Pulmonary artery endothelial cell (primary cell): ENCODE measurements at places on chromosomes 5 and 9.

DNA sequence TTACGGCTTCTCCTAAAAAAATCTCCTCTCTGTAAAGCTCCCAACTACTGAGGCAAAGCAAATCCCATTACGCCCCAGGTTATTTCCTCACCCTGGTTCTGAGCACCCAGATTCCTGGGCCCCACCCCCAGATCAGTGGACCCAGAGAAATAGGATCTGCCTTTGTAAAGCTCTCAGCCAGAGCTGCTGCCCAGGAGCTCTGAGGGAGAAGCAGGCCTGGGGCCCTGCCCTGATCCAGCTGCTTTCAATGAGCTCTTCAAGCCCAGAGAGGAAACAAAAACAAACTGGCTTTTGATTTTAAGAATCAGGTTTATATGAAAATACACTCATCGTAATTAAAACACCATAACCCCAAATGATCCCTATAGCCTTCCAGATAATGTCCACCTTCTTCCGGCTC, 124.5 kb downstream of the C5orf15 start:
- DNase-seq: no peak

DNA sequence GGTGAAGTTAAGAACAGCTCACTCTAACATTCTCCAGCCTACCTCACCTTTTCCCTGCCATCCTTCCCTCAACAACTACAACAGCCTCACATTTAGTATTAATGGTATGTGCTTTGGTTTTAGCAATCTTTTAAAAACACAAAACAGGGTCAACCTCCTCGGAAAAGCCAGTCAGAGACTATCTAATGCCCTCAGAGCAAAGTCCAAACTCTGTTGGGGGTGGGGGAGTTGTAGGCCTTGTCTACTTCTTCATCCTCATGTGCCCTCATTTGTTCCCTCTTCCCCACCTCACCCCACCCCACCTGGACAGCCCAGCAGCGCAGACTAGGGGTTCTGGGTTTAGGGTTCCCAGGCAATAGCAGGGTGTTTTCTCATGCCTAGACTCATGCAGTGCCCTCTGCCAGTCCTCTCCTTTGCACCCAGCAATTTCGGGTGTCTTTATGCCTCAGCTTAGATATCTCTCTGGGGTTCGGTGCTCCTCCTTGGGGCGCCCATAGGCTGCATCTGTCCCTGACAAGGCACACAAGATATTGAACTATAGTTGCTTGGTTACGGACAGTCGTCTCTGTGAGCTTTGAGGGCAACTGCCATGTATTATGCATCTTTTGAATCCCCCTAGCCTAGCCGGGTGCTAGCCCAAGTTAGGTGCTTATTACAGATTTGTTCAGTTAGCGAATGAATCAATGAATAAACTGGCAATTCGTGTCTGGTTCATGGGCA, 762 bp upstream of the TCOF1 start:
- no peak for DNase-seq

GRCh38 chr5:110034056-110034600, 344.4 kb downstream of the MAN2A1 start:
- DNase-seq: no peak

DNA sequence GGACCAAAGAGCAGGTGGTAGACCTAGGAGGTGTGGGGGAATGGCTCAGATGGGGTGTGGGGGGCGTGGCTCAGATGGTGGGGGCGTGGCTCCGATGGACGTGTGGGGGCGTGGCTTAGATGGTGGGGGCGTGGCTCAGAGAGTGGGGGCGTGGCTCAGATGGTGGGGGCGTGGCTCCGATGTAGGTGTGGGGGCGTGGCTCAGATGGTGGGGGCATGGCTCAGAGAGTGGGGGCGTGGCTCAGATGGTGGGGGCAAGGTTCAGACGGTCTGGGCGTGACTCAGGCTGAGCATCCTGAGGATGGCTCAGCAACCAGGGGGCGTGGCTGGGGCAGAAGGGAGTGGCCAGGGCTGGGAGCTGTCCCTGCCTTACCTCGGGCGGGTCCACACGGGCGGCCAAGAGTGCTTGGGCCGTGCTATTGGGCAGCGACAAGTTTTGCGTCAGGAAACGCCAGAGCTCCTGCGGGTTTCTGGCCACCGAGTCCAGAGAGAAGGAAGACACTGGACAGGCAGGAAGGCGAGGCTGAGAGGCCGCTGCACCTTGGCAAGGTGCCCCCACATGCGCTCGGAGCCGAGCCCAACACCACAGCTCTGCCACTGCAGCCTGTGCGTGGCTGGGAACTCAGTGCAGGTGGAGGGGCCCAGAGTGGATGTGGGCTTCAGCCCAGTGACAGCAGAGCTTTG, 5.9 kb downstream of the ABCA2 start:
- no peak for DNase-seq

- DNase-seq: no peak
Observed at GRCh38 chr5:180007582-180007981, 64.0 kb downstream of the RNF130 start.

GRCh38 chr9:78021697-78022096, 9.9 kb downstream of the GNAQ start:
- no peak for DNase-seq

- DNase-seq: no peak
Observed at GRCh38 chr5:171801-172331, 19.4 kb upstream of the LRRC14B start.

DNA sequence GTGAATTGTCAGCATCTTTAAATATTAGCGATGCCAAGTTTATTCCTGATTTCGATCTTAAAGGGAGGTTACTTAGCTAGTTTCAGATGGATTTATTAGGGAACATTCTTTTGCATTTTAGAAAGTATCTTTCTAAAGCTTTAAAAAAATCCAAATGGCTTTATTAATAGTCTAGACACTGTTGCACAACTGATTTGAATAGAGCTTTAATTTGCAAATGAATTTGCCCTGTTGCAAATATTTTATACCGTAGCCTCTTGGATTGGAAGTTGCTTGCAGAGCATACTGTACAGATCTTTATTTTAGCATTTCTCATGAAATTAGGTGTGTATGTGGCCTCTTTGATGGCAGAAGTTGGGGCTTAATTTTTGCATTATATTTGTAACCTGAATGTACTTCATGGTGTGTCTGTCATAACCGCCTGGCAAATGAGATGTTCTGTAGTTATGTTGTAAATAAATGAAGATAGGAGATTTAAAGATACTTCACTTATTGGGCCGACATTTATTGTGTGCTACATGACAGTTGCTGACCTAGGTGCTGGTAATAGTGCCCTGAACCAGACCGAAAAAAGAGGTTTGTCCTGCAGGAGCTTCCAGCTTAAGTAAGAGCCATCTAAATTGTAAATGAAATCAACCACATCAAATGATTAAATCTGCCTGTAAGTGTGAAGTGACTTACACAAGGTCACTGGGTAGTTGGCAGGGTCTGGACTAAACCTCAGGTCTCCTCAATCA, 1.8 kb downstream of the TCERG1 start:
- DNase-seq: no peak

GRCh38 chr5:636951-637350, 24.8 kb downstream of the CEP72 start:
- DNase-seq: no peak

GRCh38 chr5:40826489-40827187, 8.4 kb downstream of the RPL37 start:
- no peak for DNase-seq
